ENCODE measurements at places on chromosomes 13 and 19. TPM values are rescaled to one million over a fixed set of nuclear protein-coding genes. Genes with fewer than 3 reads are reported as not detected.

Gene PDX1
- not detected for total RNA-seq

Gene MAP2K2
- 105 TPM for total RNA-seq

Gene CBARP
- total RNA-seq = 2.6 TPM

Gene MIPEP
- 15.8 TPM for total RNA-seq

Gene PSG11
- total RNA-seq = not detected

Gene COL5A3
- under 0.01 TPM for total RNA-seq

Gene GCDH
- total RNA-seq = 50.6 TPM

Gene RPS15
- total RNA-seq = 821 TPM

Gene TTYH1
- total RNA-seq = not detected

Gene ZNF223
- total RNA-seq = 7.1 TPM

Gene ZNF439
- under 0.01 TPM for total RNA-seq
